Coronary artery (tissue), 2 donors: ENCODE measurements at places on chromosomes 5 and 9.

- DNase-seq = no peak
Observed at GRCh38 chr5:87327998-87328397, 60.3 kb downstream of the RASA1 start.

- no peak for DNase-seq
Observed at GRCh38 chr9:72955571-72955970, 2.7 kb upstream of the ALDH1A1 start.

- DNase-seq = no peak
Observed at GRCh38 chr5:108730617-108731340, 16.9 kb upstream of the FER start.

DNA sequence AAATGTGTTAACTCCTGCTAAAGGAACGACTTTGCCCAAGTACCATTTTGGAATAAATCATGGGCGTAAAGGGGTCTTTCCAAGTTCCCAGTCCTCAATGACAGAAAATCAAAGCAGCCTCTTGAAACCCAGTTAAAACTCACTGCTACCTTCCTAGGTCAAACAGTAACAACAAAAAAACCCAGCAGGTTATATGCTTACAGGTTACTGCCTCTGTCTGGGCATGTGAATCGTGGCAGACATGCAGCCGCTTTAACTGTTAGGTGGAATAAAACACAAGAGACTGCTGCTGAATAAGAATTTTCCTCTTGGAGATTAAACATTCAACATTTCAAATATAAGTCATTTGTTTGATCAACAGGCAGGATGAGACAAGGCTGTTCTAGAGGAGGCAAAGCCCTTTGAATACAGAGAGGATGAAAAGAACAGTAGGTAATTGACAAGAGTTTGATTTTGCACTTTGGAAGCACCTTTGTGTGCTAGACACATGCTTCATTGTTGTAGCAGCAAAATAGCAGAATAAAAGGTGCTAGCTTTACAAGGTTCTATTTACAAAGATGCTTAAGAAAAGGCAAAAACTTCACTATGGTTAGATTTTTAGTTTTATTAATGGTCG is 319.4 kb downstream of the NDUFS4 start:
- DNase-seq = no peak

GRCh38 chr5:71834601-71835000 is 115.5 kb downstream of the CARTPT start:
- no peak for DNase-seq
